ENCODE measurements at places on chromosomes 6 and 20.
A peak's percentile ranks its signal among the peaks of the same experiment; 100 is the strongest.

DNA sequence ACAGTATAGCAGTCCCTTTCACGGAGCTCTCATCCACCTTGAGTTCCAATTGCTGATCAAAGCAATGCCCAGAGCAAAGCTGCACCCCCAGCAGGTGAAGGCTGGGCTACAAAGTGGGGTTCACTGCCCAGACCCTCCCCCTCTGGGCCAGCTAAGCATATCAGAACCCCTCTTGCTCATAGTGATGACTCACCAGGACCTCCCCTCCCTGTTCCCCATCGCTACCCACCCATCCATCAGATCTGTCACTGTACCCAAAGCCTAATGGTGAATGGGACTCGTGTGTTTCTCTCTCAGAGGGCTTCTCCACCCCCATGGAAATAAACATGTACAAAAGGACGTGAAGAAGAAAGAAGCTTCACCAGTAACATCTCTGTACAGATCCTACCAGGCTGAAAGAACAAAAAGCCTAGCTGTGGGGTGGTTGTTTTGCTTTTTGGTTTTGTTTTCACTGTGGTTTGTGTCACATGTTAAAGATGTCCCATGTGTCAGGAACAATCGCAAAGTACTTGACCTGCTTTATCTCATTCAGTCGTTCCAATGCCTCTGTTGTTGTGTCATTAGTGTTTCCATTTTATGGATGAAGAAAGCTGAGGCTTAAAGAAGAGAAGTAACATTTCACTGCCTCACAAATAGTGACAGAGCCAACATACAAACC, 518.5 kb downstream of the CD83 start:
- DNase-seq, result no peak

- DNase-seq, result no peak
These were observed 33.5 kb downstream of the CYB5R4 start for GRCh38 chr6:83893024-83893423.

DNA sequence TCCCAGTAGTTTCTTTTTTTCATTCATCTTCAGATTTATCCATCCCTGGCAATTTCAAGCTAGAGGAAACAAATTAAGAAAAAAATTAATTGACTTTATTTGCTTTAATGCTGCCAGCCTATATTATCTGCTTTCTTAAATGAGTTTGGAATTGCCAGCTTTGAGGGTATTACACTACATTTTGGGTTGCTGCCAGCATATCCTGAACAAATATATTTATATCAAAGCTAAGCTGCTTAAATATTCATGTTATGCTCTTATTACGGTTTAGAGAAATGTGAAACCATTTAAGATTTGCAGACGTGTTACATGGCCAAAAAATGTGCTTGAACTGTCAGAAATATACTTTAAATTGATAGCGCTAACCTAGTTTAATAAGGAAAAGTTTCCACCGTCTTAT, 59.7 kb downstream of the GRIK2 start:
- no peak for DNase-seq

DNA sequence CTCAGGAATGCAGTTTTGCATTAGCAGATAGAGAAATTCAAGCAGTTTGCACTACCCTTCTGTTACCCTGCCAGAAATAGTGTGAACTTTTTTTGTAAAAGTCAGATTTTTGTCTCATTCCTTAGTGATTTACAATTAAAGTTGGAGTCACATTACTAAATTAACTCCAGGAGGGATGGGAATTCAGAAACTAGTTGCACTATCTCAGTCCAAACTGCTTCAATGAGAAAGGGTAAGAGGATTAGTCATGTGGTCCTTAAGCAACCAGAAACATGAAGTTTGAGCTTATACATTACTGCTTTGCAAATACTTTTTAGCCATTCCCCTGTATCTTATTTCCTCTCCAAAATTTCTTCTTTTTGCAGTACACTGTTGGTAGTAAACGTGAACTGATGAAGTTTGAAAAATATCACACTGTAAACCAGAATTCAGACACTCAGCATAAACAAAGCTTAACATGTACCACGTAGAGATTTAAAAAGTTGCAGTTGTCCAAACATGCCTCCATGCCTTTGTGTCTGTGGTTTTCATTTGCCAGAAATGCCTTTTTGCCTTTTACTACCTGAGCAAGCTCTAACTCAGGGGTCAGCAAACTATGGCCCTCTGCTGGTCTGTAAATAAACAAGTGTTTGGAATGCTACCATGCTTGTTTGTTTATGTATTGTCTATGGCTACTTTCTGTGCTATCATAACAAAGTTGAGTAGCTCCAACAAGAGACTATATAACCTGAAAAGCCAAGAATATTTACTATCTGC, 49.7 kb downstream of the TP53INP2 start:
- peak; percentile 9 for DNase-seq

DNA sequence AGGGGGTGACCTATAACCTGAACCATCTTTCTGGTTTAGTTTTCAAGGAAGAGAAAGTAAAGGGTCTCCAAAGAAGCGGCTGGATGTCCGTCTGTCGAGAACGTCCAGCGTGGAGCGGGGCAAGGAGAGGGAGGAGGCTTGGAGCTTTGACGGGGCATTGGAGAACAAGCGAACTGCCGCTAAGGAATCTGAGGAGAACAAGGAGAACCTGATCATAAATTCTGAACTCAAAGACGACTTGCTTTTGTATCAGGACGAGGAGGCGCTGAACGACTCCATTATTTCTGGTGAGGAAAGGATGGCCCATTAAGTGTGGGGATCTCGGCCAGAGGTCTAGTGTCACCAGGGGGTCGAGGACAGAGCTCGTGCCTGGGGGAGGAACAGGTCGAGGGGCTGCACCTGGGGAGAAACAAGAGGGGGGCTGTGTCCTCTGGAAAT, 159.2 kb downstream of the SYCP2 start:
- DNase-seq, result no peak

DNA sequence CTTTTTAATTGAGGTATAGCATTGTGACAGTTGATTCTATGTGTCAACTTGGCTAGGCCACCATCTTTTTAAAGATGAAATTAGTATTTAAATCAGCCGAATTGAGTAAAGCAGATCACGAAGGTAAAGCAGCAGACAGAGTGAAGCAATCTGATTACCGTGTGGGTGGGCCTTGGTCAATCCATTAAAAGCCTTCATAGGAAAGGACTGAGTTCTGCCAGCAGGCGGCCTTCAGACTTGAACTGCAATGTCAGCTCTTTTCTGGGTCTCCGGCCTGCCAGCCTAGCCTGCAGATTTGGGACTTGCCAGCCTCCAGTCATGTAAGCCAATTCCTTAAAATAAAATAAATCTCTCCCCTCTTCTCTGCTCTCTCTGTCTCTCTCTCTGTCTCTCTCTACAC, 22.4 kb upstream of the TGM2 start:
- peak; percentile 77 for DNase-seq

GRCh38 chr20:48897305-48898010, 24.1 kb upstream of the ARFGEF2 start:
- DNase-seq, result peak; percentile 98

DNA sequence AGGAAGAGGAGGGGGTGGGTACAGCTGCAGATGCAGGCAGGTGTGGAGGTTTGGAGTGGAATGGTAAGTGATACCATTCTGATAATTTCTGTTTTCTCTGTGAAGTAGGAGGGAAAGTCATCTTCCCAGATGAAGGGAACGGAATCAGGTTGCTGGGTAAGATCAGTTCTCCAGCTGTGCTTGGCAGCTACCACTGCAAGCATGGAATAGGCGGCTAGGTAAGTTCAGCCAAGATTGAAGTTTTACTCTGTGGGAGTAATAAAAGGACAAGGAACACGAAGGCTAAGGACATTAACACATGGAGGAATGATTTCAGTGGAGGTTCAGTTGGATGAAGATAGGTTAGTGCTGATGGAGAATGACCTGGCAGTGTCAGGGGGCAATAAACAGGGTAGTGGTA, 128.3 kb downstream of the CARMIL1 start:
- DNase-seq, result no peak

GRCh38 chr20:24781418-24781980, 167.6 kb upstream of the CST7 start:
- peak; percentile 52 for DNase-seq

DNA sequence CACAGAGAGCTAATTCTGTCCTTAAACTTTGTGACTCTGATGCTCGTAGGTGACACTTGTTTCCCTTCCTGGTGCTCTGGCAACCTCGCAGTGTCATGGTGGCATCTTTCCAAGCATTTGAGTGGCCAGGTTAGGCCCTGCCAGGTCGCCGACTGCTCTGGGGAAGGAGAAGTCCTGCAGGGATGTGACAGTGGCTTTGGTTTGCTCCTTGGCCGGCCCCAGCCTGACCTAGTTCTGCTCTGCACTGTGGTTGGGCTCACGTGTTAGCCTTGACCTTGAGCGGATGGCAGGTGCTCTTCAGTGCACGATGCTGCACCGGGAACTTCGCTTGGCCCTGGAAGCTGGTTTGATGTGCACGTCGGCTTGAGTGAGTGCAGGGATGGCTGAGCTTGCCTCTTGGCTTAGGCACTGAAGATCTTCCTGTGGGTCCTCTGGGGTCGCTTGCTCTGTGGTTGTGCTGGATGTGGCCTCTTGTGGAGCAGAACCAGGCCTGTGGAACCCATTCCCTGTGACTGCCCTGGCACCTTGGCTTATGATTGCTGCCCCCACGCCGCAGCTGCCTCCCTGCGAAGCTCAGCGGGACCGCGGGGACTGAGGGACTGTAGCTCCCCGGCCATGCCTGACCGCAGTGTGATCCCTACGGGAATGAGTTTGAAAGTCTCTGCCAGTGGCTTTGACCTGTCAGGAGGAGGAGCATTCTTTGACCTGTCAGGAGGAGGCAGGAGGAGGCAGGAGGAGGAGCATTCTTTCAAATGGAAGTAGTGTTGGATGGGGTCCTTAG, 8.7 kb downstream of the OSBPL2 start:
- DNase-seq, result no peak

DNA sequence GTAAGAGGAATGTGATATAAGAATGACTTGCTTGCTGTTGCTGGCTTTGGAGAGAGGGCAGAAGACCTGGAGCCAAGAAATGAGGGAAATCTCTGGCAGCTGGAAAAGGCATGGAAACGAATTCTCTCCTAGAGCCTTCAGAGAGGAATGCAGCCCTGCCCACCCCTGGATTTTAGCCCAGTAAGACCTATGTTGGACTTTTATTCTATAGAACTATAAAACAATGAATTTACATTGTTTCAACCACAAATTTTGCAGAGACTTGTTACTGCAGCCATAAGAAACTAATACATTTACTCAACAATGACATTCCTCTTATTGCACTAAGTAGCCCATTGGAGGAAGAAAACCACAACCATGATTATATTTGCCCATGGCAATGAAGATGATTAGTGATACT, 39.5 kb upstream of the PREP start:
- DNase-seq, result no peak

DNA sequence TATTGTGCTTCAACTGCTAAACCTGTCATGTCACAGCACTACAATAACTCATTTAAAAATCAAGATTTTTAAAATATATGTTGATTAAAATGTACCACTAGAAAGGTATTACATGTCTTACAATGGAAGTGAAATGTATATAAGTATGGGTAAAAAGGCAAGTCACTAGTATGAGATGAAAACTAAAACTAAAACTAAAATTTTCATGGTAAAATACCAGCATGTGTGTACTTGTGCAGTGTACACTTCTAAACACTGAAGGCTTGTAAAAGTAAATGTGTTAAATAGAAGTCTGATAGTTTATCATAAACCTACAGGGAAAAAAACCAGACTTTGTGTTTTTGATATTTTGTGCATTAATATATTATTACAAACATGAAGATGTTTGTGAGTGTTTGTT, 13.7 kb upstream of the TMEM244 start:
- DNase-seq, result no peak

DNA sequence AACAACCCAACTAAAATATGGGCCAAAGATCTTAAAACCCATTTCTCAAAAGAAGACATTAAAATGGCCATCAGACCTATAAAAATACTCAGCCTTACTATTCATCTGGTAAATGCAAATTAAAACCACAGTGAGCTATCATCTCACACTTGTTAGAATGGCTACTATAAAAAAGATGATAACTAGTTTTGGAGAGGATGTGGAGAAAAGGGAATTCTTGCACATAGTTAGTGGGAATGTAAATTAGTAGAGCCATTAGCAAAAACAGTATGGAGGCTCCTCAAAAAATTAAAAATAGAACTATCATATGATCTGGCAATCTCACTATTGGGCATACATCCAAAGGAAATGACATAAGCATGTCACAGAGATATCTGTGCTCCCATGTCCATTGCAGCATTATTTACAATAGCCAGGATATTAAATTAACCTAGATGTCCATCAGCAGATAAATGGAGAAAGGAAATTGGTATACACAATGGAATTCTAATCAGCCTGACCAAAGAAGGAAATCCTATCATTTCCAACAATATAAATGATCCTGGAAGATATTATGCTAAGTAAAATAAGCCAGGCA, 2.9 kb downstream of the SIRPB1 start:
- no peak for DNase-seq

DNA sequence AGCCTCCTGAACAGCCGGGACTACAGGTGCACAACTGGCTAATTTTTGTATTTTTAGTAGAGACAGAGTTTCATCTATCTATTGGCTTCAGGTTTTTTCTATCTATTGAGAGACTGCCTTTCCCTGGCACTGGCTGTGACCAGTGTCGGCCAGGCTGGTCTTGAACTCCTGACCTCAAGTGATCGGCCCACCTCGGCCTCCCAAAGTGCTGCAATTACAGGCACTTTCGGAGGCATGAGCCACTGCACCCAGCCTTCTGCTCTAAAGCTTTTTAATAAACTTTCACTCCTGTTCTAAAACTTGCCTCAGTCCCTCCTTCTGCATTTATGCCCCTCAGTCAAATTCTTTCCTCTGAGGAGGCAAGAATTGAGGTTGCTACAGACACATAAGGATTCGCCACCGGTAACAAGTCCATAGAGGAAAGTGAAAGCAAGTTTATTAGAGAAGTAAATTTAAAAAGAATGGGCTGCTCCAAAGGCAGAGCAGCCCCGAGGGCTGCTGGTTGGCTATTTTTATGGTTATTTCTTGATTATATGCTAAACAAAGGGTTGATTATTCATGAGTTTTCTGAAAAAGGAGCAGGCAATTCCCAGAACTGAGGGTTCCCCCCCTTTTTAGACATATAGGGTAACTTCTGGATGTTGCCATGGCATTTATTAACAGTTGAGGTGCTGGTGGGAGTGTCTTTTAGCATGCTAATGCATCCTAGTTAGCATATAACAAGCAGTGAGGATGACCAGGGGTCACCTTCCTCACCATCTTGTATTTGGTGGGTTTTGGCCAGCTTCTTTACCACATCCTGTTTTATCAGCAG, 44.8 kb upstream of the RNGTT start:
- no peak for DNase-seq

DNA sequence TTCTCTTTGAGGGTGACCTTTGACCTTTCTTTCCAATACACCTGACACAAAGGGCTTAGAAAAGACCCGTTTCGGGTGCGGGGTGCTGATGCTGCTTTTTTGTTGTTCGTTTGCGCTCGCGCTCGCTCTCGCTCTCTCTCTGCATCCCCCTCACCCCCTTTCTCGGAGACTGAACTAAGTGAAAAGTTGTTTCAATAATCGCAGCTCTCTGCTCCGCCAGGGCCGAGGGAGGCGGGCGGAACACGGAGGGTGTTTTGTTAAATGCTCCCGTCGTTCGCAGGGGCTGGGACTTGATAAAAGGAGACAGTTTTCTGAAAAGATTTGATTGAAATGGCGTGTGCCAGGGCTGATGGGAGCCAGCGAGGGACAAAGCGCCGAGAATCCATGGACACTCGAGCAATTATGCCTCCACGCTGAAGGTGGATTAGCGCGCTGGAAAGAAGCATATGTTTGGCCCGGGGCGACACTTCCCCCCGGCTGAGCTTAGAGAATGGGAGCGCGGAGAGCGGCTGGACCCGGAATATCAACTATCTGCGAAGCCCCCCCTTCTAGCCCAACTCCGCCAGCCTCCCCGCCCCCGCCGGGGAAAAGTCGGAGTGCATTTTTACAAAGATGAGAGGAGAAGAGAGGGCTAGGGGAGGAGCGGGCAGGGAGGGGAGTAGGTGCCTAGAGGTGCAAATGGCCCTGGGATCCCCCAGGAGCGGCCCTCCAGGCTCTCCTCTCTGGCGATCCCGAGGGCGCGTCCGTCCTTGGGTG, 25.0 kb downstream of the TFAP2A start:
- no peak for DNase-seq
